Ureter (tissue), 1 donor: ENCODE measurements at places on chromosomes 4 and X. TPM values are rescaled to one million over a fixed set of nuclear protein-coding genes. Genes with fewer than 3 reads are reported as not detected.

ITIH6 gene
- total RNA-seq: not detected

ZNF711 gene
- total RNA-seq: 6.4 TPM

REELD1 gene
- total RNA-seq: 1.2 TPM

NKX3-2 gene
- not detected for total RNA-seq

SMIM31 gene
- 4.6 TPM for total RNA-seq

NLGN3 gene
- total RNA-seq: 1.9 TPM

MAGEB2 gene
- total RNA-seq: not detected

TMPRSS11D gene
- total RNA-seq: not detected

ERCC6L gene
- 0.26 TPM for total RNA-seq

COL4A5 gene
- total RNA-seq: 94.6 TPM

PAGE4 gene
- total RNA-seq: not detected

SLC10A6 gene
- 1.6 TPM for total RNA-seq

TECRL gene
- 0.16 TPM for total RNA-seq

PCDH18 gene
- 13.7 TPM for total RNA-seq

RGS12 gene
- total RNA-seq: 50.8 TPM

KCNE5 gene
- total RNA-seq: 0.26 TPM

RBM46 gene
- not detected for total RNA-seq
